Endothelial cell (in vitro differentiated cells): ENCODE measurements at places on chromosomes 6 and 20.

GRCh38 chr6:113526553-113526952 is 330.6 kb upstream of the MARCKS start:
- no peak overlapping the region for H3K27ac ChIP-seq
- DNase-seq = no peak
- H3K36me3 ChIP-seq = no peaks in the 10 kb centered on the region
- peaks cover 2% of the 10 kb centered on the region for H3K27me3 ChIP-seq
- H3K4me3 ChIP-seq = no peak overlapping the region

DNA sequence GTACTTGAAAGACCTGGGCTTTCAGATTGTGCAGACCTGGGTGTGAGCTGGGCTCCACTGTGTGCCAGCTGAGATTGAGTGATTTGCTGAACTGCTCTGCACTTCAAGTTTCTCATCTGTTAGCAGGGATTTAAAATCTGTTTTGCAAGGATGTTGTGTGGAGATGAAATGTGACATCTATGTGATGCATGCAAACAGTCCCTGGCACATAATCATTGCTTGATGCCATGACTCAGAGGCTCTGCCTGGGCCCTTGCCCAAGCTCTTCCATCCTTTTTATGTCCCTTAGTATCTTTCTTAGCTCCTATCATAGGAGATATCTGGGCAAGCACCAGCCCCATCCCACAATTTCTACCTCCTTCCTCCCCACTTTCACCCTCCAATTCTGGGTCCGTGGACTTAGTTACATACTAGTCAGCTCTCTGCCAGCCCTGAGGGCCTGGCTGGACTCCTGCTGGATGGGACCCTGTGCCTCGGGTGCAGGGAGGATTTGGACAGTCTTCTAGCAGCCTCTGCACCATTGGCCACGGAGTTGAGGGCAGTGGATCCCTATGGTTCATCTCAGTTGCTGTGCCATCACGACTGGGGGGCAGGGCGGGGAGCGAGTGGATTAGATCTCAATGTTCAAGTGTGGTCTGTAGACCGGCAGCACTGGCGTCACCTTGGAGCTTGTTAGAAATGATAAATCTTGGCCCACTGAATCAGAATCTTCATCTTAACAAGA is 103.6 kb downstream of the MAP3K7 start:
- no peaks in the 10 kb centered on the region for H3K36me3 ChIP-seq
- H3K4me1 ChIP-seq = peaks cover 35% of the 10 kb centered on the region
- no peak for DNase-seq
- H3K27ac ChIP-seq = no peak overlapping the region
- H3K27me3 ChIP-seq = peaks cover 17% of the 10 kb centered on the region

DNA sequence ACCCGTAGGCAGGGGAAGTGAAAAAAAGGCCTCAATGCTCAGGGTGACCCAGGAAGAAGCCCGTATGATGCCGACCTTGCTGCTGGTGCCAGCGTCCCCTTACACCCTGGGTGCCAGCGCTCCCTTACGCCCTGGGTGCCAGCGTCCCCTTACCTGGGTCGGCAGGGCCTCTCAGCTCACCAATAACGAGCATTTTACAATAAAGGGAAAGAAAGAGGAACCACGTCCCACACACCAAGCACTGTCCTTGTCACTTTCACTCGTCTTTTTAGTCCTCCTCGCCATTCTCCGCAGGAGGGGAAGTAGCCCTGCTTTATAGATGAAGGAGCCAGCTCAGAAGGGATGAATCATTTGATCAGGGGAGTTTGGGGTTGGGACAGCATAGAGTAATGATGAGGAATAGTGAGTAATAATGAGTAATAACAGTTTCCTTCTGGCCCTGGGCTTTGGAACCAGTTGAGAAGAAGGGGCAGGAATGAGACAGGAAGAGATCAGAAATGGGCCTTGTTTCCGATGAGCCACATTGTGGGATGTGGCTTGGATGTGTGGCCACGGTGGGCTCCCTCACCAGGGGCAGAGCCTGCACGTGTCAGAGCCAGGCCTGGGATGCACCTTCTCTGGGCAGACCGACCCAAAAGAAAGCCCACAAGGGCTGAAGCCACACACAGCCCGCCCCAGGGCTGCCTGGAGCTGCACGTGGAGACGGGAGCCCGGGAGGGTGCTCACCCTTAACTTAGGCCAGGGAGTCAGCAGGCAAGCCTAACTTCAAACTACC is 75.7 kb downstream of the SYNJ2 start:
- DNase-seq = no peak
- H3K27me3 ChIP-seq = peaks cover 5% of the 10 kb centered on the region
- H3K27ac ChIP-seq = peak overlapping the region; percentile 61

DNA sequence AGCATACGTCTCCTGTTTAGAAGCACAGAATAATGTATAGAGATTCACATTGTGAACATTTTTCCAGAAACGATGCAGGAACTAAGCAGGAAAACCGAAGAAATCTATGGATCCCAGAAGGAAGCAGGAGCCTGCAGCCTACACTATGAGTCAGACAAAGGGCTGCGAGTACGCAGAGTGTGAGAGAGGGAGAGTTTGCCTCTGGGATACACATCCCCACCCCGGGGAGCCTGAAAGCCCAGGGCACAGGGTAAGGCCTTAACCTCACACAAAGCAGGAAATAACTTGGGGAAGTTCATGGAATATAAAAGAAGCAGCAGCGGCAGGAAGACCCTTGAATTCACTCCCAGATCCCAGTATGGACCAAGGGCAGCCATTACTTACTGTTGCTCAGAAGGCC is 842.1 kb upstream of the MANEA start:
- no peak overlapping the region for H3K4me3 ChIP-seq
- H3K27me3 ChIP-seq = peaks cover 3% of the 10 kb centered on the region
- peak overlapping the region; percentile 31 for H3K27ac ChIP-seq
- DNase-seq = no peak
- no peaks in the 10 kb centered on the region for H3K36me3 ChIP-seq

DNA sequence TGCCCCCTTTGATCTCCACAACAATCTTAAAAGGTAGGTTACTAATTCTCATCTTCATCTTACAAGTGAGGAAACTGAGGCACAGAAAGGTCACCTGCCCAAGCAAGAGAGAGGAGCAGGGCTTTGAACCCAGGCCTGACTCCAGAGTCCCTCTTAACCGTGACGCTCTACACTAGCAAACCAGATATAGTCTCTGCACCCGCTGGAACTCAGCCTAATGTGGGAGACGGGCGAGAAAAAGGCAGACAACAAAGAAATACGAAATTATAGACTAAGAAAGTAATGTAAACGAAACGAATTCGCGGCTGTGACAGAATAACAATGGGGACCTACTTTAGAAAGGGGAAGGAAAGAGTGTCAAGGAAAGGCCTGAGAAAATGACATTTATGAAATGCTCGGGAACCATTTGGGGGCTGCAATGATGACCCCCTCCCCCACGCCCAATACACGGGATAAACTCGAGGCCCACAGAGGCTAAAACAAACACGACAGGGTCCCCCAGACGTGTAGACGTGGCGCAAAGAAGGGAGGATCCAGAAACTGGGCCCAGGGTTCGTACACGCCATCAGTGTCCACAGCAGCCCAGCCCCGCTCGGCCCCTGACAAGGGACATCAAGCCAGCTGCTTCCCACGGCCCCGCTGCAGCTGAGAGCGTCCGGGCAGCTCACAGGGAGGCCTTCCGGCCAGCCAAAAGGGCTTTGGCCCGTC is 637 bp downstream of the TRPC4AP start:
- peaks cover 8% of the 10 kb centered on the region for H3K27me3 ChIP-seq
- H3K4me1 ChIP-seq = peaks cover 23% of the 10 kb centered on the region
- H3K27ac ChIP-seq = peak overlapping the region; percentile 86

DNA sequence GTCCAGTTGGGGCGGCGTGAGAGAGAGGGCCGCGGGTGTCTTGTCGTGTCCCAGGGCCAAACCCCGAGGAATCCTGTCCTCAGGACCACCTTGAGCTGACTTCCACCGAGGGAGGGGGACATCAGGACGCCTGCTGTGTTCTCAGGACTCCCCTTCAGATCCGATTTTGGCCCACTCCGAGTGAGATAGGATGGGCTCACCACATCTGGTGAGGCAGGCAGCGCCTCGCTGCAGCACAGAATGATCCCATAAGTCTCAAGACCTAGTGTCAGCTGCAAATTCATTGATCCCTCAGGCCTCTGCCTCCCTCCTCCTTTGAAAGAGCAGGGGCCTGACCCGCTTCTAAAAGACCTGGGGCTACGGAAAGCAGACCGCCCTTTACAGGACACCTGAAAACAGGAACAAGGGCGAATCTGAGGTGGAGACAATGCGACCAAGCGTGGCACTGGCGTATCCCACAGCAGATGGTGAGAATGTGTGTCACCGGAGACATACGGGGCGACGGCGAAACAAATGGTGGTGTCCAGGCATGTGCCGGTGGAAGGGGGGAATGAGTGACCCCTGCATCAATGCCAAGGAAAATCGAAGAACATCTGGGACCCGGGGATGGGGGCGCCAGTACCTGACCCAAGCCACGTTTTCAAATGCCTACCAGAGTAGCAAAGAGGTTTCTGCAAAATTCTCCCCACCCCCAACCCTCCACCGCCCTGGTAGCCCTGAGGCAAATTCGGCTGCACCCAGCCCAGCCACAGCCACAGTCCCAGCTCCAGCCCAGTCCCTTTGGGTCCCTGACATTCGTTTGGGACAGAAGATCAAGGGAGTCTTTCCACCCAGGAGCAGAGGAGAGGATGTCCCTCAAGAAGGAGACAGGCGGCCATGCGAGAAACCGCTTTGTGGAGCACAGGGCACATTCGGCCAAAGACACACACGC is 162.1 kb upstream of the ZNF337 start:
- no peak for DNase-seq
- H3K36me3 ChIP-seq = peaks cover 31% of the 10 kb centered on the region
- peak overlapping the region; percentile 37 for H3K27ac ChIP-seq
- H3K4me3 ChIP-seq = peak overlapping the region; percentile 84
- H3K27me3 ChIP-seq = peaks cover 34% of the 10 kb centered on the region

DNA sequence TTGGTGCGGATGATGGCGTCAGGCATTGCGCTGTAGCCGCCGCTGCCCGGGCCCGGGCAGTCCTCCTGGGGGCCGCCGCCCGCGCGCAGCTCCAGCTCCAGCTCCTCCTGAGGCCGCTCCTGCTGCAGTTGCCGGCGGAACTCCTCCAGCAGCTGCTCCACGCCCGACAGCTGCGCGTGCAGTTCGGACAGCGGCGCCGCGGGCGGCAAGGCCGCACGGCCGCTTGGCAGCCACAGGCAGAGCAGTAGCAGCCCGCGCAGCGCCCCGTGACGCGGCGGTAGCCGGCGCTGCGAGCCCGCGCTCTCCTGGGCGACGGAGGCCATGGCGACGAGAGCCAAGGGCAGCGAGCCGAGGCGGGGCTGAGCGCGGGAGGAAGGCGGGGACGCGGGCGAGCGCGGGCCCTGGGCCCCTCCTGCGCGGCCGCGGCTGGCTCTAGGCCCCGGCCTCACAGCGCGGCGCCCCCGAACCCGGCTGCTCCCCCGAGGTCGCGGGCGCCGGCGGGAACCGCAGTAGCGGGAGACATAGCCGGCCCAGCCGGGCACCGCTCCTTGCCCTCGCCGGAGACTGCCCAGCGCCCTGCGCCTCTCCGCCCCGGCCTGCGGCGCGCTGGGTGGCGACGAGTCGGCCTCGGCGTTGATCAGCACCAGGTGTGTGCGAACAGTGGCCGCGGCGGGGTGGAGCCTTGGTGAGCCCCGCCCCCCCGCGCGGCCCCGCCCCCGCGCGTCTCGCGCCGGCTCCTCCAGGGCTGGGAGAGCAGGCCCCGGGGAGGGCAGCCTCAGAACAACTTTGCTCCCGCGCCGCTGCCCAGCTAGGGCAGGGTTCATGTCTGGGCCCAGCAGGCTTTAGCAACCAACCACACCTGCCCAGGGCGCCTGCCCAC is at the start of gene LRP11:
TSS of gene LRP11 (minus strand) at position 662 of the 880 bp plus-strand sequence. CDS start at position 323, 339 bp downstream.
- peaks cover 6% of the 10 kb centered on the region for H3K36me3 ChIP-seq
- H3K4me1 ChIP-seq = peaks cover 65% of the 10 kb centered on the region
- H3K27ac ChIP-seq = no peak within 1 kb of the TSS
- peaks cover 14% of the 10 kb centered on the region for H3K27me3 ChIP-seq
- H3K4me3 ChIP-seq = peak within 1 kb of the TSS; percentile 98

DNA sequence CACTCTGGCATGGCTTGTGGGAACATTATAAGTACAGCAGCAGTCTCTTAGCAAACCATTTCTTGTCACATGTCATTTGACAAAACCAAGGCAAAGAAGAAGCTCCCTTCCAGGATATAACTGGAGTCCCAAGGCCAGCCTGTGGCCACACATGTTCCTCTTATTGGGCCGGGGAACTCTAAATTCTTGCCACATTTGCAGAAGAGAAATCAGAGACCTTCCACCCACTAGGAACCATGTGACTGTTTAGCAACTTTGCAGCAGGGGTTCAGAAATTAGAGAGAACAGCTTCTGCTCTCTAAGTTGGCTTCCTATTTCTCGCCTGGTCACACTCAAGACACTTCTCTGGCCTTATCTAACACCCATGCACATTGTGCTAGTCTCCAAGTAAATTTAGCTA is 20.4 kb upstream of the MEP1A start:
- no peak for DNase-seq
- no peaks in the 10 kb centered on the region for H3K4me1 ChIP-seq
- no peak overlapping the region for H3K27ac ChIP-seq
- peaks cover 3% of the 10 kb centered on the region for H3K27me3 ChIP-seq
- no peaks in the 10 kb centered on the region for H3K36me3 ChIP-seq

DNA sequence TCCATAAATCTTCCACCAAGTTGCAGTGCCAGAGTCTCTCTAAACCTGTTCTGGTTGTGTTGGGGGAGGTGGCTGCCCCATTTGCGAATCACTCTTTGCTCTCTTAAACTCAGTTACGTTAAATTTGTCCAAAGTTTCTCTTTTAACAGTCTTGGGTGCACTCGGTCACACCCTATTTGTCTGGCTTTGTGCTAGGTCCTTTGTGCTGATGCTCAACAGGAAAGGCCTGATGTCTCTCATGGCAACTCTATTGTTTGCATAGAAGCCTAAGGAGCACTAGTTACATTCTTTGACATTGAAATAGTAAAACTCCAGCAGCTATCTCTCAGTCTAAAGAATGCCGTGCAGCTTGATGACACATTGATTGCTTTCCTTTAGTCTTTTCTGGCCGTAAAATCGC is 105.1 kb downstream of the TRMT11 start:
- H3K4me1 ChIP-seq = peaks cover 12% of the 10 kb centered on the region
- H3K27ac ChIP-seq = no peak overlapping the region
- no peak for DNase-seq
- H3K36me3 ChIP-seq = no peaks in the 10 kb centered on the region
- H3K27me3 ChIP-seq = no peaks in the 10 kb centered on the region

DNA sequence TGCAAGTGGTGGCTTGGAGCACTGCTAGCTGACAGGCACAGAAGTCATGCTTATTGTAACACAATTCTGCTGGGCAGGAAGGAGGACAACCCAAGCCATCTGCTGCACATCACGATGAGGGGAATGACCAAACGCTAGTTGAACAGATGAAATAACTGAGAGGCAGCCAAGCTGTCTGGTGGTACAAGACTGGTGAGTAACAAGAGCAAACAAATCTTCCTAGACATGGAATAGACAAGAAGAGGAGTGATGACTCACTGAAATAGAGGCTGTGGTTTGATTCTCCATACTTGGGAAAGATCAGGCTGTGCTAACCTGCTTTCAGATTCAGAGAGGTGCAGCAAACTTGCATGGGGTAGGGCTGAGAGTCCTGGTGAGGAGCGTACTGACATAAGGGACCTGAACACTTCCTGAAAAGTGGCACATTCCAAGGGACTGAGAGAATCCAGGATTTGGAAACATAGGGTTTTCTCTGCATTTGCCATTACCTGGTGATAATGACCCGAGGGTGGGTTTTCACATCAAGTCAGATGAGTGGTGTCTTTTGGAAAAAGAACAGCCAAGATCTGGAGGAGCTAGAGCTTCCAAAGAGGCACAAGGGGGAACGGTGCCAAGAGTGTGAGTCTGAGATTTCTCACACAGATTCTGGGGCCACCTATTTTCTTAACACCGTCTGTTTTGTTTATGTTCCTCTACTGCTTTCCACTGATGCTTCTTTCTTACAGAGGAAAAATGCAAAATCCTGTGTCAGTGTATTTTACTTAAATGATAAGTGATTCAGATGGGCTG is 60.0 kb downstream of the PRL start:
- H3K4me3 ChIP-seq = no peak overlapping the region
- H3K27me3 ChIP-seq = no peaks in the 10 kb centered on the region
- H3K4me1 ChIP-seq = no peaks in the 10 kb centered on the region
- no peak overlapping the region for H3K27ac ChIP-seq
- no peak for DNase-seq
